SJSA1 (cell line): ENCODE measurements at places on chromosomes 5 and 9.

- DNase-seq = no peak
Measured at GRCh38 chr9:132350861-132351315, 3.9 kb downstream of the SETX start.

GRCh38 chr5:39439582-39440162 lies 14.9 kb upstream of the DAB2 start:
- DNase-seq = no peak

- no peak for DNase-seq
Measured at GRCh38 chr5:74075501-74076484, 449.8 kb downstream of the ARHGEF28 start.

- no peak for DNase-seq
Measured at GRCh38 chr9:8622222-8622802, 822.7 kb upstream of the DMAC1 start.

DNA sequence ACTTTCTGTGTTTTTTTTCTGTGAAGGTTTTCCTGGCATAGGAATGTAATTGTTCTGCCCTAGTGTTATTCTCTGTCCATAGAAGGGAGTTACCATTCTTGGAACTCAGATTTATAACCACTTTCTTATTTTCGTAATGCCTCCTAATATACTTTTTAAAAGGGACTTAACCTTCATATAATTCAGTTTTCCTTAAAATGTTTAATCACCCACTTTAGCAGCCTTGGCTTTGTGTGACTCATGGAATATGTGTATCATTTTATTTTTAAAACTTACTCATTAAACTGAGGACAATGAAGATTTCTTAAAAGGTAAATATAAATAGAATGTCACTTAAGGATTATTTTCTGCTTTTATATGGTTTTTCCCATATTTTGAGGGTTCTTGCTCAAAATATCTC lies 50.0 kb downstream of the RAI14 start:
- DNase-seq = no peak

DNA sequence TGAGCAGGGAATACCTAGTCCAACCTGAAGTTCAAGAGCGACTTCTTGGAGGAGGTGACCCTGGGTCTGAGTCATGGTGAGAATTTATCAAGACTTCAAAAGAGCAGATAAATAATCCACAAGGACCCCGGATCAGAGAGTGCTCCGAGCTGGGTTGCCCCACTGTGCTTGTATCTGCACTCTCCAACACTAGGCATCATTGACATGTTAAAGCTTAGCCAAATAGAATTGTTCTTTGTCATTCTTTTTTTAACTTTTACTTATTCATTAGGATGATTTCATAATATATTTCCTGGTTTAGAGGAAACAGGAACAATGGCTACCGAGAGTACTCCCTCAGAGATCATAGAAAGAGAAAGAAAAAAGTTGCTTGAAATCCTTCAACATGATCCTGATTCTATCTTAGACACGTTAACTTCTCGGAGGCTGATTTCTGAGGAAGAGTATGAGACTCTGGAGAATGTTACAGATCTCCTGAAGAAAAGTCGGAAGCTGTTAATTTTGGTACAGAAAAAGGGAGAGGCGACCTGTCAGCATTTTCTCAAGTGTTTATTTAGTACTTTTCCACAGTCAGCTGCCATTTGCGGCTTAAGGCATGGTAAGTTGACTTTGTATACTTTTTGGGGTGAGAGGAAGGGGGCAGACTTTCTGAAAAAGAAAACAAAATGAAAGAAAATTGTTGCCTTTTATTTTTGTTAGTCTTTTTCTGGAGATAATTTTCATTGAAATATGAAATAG lies at the start of gene CARD6:
TSS of gene CARD6 (plus strand) at position 300 of the 738 bp plus-strand sequence. CDS start at position 316, 16 bp downstream.
- peak; percentile 41 for DNase-seq

DNA sequence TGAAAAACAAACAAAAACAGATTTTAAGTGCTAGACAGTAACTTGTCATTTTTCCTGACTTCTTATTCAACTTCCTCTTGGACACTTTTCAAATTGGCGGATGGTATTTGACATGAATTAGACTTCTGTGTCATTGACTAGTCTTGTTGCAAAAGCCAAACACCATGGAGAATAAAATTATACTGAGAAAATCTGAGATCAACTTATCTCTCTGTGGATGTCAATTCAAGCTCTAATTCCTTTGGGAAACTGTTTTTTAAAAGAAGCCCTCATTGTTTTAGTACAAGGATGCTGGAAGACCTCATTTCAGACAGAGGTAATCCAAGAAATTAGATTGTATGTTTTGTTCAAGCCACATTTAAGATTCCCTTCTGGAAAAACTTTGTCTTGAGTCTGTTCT lies 831.0 kb downstream of the SEMA5A start:
- DNase-seq = no peak

DNA sequence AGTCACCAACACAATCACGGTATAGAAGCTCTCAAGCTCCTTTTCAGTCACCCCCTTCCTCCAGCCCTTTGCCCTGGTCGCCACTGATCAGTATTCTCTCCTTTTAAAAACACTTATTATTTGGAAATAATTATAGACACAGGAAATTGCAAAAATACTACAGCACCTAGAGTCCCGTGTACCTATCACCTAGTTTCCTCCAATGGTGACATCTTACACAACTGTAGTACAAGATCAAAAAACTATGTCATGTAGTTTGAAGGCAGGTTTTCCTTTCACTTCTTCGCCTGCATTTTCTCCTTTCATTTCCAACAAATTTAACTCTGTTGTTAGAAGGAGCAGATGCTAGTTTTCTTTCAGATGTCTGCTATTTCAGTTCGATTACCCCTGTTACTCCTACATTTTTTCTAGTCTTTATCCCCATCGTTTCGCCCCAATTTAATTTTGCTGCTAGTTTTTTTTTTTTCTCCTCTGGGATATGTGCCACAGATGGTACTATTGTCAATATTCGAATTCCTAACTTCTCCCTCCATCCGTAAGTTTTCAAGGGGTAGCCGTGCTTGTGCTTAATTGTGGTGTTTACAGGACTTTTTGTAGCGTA lies 612 bp upstream of the ATG10 start:
- peak; percentile 64 for DNase-seq

GRCh38 chr5:173924899-173925298 lies 36.8 kb downstream of the CPEB4 start:
- DNase-seq = no peak

DNA sequence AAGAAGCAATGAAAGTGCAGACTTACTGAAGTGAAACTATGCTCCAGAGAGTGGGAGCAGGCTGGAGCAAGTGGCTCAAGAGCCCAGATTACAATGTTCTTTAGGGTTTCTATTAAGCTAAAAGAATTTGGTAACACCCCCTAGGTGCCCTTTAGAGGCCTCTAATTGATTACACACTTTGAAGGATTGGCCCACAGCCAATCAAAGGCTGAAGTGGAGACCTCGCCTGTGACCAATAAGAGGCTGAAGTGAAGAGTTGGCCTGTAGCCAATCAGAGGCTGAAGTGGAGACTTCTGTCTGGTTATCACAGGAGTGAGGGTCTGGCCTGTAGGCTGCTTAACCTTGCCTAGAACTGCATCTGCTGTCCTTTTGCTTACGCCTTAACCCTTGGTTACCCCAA lies 46.7 kb upstream of the SPATA31C2 start:
- no peak for DNase-seq

DNA sequence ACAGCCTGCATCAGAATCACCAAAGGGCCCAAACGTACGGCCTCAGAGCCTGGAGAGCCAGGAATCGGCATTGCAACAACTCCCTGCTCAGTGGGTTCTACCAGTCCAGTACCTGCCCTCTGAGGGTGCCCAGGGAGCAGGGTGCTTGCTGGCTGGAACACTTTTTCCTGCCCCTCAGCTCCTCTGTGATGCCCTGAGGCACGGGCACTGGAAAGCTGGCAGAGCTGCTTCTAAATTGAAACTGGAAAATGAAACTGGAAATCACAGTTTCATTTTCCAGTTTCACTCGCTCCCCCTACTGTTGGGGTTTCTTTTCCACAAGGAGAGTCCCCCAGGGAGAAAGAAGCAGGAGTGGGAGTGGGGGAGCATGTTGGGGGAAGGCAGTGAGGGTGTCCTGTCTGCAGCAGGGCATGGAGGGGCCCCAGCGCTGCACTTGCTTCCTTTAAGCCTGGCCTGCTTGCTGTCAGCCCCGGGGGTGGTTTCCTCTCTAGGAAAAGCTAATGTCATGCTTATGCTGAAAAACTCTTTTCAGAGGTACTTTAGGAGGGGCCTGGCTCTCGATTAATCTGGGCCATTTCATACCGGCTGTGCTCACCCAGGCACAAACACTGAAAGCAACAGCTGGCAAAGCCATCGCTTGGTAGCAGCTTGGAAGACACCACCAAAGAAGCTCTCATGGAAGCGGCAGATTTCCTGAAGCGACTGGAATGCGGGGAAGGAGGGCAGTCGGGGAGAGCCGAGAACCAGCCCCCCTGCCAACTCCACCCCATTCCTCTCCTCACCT lies 26.2 kb downstream of the IRF1 start:
- DNase-seq = no peak

DNA sequence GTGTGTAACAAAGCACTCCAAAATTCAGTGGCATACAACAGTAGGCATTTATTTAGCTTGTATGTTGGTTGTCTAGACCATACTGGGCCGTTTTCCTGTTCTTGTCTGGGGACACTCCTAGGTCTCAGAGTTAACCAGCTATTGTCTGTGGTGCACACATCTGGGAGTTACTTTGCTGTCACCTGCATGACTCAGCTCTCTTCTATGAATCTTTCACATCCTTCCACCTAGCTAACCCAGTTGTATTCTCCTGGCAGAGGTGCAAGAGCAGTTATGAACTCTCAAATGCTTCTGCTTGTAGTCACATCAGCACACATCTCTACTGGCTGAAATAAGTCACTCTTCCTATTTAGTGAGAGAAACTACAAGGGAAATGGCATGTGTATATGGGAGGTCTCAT lies 138.1 kb downstream of the BAAT start:
- DNase-seq = no peak

DNA sequence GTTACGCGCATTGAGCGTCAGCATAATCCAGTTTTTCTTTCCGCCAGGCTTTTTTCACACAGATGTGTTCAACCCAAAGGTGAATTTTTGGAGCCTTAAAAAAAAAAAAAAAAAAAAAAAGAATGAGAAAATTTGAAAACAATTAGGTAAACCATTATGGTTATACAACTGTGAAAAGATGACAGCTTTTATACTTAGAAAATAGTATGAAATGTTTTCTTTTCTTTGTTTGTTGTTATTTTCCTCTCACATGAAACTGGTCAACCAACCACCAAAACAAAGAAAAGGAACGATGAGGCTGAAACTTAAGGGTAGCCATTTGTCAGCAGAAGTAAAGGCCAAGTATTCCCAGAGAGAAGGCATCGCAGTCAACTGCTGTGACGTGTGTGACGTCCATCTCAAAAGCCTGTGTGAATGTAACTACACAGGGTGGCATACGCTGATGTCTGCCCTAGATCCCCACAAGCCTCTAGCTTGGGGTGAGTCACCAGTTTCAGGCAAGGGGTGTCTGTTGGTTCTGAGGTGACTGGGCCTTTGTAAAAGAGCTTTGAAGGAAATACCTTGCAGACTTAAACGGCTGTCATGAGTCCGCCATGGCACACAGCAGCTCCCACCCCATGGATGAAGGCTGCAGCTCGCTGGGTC lies 182.9 kb downstream of the AOPEP start:
- no peak for DNase-seq

- DNase-seq = no peak
Measured at GRCh38 chr9:100091650-100092049, 7.2 kb downstream of the ERP44 start.

DNA sequence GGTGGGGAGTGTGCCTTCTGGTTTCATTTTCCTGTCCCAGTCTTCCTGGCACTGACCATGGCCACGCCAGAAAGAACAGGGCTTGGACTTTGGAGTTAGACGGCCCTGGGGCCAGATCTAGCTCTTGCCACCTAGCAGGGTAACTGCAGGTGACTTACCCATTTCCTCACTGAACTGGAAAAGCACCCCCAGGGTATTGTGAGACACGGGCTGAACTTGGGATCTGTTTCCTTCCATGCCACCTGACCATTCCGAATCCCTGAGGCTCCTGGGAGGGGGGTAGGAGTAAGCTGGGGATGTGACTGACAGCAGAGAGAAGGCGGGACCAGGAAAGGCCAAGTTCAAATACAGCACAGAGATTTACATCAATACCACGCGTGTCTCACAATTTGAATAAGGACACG lies 9.4 kb downstream of the HNRNPAB start:
- no peak for DNase-seq

DNA sequence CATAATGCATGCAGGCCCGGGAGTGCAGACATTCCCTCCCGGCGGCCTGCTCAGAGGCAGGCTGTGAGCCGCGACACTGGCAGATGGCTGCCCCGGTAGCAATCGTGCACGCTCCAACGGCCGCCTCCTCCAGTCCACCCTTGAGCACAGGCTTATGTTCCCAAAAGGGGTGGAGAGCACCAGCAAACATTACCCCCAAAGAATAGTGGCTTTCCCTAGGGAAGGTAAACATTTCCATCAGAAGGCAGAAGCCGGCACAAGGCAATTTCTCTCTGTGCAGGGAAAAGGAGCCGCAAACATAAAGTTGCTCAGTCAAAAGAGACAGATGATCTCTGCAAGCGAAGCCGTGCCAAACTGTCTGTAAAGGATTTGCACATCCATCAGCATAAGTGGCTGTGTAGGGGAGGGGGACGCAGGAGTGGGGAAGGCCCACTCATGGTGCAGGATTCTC lies 92.5 kb downstream of the SIL1 start:
- no peak for DNase-seq

DNA sequence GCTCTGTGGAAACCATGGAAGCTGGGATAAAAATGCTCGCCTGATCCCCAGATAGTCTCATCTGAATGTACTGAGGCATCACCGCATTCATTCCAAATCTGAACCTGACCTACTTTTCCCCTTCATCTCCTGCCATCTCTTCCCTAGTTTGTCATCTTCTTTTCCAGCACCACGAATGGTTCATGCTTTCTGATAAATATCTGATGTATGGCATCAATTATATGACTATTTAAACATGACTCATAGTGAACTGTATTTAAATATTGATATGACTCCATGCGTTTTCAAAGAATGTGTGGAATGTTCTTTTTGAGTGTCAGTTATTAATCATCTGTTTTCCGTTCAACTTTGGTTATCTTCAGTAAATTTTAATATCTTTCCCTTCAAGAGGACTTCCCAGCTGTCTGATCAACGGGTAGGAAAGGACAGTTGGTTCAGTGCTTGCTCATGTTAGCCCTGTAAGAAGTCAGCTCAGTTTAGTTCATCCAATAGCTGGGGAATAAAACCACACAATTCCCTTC lies 21.1 kb downstream of the BASP1 start:
- DNase-seq = no peak

DNA sequence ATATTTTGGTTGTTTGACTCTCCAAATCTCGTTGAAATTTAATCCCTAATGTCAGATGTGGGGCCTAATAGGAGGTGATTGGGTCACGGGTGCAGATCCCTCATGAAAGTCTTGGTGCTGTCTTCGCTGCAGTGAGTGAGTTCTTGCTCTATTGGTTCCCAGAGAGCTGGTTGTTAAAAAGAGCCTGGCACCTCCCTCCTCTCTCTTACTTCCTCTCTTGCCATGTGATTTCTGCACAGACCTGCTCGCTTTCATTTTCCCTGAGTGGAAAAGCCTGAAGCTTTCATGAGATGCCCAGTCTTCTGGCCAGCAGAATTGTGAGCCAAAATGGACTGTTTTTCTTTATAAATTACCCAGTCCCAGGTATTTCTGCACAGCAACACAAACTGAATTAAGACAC lies 221.6 kb downstream of the MAT2B start:
- DNase-seq = no peak

- DNase-seq = no peak
Measured at GRCh38 chr5:27038476-27038875, at the start of gene CDH9. TSS of gene CDH9 (minus strand) at chr5:27038586. CDS start at chr5:26988333, 50,253 bp downstream.
